ENCODE measurements at places on chromosomes 6 and 20.

DNA sequence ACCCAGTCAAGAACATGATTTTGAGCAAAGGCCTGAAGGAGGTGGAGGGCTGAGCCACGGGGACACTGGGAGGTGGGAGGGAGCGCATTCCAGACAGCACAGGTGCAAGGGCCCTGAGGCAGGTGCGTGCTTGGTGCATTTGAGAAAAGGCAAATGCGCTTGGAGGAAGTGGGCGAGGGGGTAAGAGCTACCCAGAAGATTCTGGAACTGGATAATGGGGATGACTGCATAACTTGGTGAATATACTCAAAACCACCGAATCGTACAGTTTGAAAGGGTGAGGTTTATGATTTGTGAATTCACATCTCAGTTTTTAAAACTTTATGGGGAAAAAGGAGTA lies 9.8 kb downstream of the PREX1 start:
- no peak for DNase-seq

DNA sequence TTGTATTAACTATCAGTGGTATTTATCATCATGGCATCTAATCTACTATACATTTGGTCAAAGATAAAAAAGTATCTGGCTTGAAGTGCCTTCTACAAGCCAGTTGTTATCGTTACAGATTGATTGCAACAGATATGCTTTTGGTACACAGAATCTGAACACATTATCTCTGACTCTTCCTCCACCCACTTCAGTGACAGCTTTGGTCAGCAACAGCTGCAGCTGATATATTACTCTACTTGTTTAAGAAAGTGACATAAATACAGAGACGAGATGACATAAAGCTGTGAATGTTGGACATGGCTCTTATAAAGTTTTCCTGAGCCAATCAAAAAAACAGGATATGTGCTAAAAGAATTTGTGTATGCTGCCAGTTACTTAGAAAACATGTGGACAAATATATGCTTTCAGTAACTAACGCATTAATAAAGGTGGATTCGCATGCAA lies 77.6 kb downstream of the HIVEP2 start:
- no peak for DNase-seq

DNA sequence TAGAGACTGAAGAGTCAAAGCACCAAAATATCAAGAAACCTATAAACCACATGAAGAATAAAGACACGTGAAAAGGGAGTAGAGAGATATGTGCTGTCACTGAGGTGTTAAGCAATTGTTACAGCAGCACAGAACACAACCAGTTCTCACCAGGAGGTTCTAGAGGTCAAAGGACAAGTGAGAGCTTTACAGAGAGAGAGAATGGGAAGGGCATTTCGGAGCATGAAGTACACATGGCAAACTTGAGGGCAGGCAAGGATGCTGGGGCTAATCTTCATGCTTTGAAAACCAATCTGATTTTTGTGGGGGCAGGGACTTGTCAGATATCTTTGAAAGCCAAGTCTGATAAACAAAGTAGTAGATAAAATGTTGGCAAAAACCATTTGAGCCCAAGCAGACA lies 142.3 kb upstream of the NRSN1 start:
- no peak for DNase-seq

- peak; percentile 98 for DNase-seq
These were observed at the start of gene SRXN1 for GRCh38 chr20:653110-653589. SRXN1 (minus strand) TSS chr20:653200; CDS start chr20:653185, 15 bp downstream.

GRCh38 chr20:53510704-53511103 lies 82.9 kb downstream of the ZNF217 start:
- no peak for DNase-seq

DNA sequence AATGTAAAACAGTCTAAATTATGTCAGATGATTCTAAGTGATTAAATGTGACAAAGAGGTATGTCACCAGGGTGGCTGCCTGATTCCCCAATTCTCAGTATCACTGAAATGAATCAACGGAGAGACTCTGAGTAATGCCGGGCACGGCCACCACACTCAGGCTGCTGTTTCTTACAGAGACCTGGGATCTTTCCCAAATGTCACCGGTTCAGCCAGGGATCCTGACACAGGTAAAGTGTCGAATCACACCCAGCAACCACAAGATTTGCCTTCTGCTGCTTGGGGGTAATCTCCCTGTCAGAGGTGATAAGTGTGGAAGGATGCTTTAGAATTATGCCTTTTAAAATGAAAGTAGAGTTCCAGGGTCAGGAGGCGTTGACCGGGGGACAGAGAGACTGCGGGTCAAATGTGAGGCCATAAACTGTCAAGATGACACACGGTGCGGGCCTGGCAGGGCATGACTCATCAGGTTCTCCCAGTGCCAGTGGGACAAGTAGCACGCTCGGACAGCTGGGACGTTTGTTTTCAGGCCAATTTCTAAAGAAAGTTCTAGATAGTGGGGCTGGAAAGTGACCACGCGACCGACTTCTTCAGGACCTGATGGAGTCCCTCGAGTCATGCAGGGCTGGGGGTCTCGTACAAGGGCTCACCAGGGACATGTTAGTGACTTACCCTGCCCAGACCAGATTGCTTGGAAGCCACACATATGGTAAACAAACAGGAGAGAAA lies 48.9 kb downstream of the PRDM1 start:
- DNase-seq, result peak; percentile 69

DNA sequence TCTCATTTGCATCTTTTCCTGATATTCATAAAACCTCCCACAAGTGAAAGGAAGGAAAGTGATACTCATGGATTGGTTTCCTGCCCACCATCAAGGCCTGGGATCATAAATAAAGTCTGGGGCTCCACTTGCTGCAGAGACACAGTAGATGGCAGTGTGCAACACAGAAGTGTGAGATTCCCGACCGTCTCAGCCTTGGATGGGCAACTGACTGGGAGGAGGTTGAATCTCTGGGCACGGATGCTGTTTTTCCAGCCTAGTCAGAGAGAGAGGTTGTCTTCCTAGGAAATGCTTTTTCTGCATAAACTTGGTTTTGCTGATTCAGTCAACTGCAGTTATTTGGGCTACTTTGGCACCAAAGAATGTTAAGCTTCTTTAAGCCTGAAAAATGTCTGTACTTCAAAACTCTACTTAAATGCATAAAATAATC lies 9.9 kb upstream of the RFPL4B start:
- DNase-seq, result peak; percentile 85

- no peak for DNase-seq
These were observed 2.1 kb downstream of the FAM217B start for GRCh38 chr20:59942245-59942644.

DNA sequence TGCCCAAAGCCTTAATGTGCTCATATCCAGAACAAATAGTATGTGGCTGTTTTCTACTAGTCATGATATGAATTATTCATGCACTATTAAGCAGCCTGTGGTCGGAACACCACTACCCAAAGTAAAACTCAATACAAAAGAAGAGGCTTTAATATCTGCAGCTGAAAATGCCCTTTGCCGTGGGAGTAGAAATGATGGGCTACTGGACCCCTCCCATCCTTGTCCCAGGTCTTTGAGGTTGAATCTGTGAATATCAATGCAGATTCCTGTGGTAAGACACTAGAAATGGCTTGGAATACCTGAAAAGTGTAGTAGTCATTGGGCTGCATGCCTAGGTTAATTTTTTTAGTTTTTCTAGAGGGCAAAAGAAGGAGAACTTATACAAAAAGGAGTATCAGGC lies 303.7 kb downstream of the TBC1D7 start:
- DNase-seq, result no peak

- DNase-seq, result no peak
These were observed at the start of gene CPXM1 for GRCh38 chr20:2800521-2801285. CPXM1 (minus strand) TSS chr20:2800627; CDS start chr20:2800572, 55 bp downstream.

DNA sequence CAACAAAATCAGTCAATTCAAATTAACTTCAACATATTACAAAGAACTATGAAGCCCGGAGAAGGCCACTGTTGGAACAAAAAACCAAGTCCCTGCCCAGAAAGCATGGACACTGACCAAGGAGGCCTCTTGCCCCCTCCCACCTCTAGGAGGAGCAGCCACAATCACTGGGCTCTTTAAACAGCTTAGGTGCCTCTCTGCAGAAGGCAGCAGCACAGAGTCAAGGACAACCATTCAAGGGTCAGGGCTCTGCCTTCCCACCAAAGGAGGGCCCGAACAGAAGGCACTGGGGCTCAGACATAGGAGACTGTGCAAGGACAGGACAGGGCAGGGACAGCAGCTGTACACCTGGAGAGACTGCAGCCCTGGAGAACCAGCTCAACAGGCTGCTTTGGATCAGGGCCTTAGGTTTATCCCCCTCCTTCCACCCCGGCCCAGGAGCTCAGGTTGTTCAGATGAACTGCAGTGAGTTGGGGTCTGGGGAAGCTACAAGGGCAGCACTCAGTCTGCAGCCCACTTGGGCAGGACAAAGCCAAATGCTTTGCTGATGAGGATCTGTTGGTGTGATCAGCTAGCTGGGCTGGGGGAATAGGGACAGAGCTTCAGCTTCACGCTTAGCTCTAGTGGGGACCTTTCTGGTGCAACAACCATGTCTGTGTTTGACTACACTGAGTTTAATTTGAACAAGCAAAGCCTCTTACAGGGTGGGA lies 17.8 kb downstream of the TOMM34 start:
- DNase-seq, result no peak

DNA sequence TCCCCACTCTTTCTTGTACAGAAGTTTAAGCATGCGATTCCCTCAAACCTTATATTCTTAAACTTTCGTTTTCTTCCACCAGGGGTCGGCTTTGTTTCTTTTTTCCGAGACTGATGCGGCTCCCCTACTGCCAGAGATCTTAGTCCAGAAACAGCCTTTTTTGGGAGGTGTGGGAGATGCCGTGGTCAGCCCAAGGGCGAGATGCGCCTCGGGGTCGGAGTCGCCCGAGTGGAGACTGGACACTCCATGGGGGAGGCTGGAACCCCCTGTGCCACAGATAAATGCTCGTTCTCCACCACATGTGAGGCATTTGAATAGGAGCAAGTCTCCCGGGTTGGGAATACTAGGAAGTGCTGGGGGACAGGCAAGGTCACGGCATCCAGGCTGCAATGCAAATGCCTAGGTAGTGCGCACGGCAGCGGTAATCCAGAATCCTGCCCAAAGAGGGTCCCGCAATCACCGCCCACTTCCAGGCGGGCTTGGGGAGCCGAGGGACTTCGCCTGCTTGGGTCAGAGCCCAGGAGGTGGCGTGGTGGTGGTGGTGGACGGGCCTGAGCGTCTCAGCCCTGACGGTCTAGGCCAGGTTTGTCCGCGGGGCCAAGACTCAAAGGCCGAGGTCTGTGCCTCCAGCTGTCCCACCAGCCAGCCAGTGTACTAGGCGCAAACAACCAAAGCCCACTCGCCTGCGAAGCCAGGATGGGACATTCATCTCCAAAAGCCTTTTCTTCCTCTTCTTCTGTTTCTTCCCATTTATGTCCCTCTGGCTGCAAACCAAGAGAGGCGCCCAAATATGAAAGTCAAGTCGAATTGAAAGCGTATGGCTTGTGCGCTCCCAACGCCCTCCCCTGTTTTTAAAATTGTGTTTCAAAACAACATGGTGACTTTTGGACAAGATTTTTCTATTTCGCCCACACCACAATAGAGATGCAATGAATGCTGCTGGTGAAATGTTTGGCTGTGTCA lies 39.3 kb upstream of the OSTM1 start:
- peak; percentile 86 for DNase-seq

GRCh38 chr6:143940011-143940597 lies 68.0 kb downstream of the PLAGL1 start:
- DNase-seq, result peak; percentile 59

GRCh38 chr20:51715163-51715855 lies 52.9 kb downstream of the ATP9A start:
- DNase-seq, result no peak

GRCh38 chr6:122116835-122117627 lies 282.4 kb upstream of the HSF2 start:
- DNase-seq, result no peak

DNA sequence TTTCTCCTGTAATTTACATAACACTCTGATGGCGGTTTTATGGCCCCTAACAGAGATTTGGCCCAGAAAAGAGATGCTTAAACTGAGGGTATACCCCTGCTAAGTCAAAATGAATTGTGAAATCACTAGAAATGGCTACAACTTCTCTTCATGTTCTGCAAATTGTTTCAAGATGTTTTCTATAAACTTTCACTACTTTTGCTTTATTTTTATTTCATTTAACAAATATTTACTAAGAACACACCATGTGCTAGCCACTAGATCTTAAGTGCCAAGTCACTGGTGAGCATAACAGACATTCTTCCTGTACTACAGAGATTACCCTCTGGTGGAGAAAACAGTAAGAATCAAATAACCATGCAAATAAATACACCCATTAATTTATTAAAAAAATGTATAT lies 87.6 kb downstream of the KCNQ5 start:
- peak; percentile 13 for DNase-seq

- no peak for DNase-seq
These were observed 110.8 kb upstream of the MLN start for GRCh38 chr6:33914645-33915044.

- no peak for DNase-seq
These were observed 178.4 kb downstream of the MBOAT1 start for GRCh38 chr6:20033697-20034407.

GRCh38 chr6:156955494-156956183 lies 178.5 kb downstream of the ARID1B start:
- DNase-seq, result no peak

DNA sequence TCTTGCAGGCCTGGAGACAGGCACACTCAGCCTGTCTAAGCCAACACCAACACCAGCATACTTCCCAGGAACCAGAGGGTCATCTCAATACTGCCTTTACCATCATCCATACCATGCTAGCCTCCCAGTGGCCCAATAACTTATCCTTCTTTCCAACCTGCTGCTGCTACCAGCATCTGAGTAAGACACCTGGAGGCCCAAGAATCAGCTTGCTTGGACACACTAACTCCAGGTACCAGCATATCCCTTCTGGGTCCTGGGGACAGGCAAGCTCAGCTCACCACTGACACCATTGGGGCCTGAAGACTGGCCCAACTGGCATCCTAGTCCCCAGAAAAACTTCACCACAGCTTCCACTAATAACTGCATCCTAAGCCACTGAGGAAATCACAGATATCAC lies 205.3 kb downstream of the CD109 start:
- DNase-seq, result no peak

DNA sequence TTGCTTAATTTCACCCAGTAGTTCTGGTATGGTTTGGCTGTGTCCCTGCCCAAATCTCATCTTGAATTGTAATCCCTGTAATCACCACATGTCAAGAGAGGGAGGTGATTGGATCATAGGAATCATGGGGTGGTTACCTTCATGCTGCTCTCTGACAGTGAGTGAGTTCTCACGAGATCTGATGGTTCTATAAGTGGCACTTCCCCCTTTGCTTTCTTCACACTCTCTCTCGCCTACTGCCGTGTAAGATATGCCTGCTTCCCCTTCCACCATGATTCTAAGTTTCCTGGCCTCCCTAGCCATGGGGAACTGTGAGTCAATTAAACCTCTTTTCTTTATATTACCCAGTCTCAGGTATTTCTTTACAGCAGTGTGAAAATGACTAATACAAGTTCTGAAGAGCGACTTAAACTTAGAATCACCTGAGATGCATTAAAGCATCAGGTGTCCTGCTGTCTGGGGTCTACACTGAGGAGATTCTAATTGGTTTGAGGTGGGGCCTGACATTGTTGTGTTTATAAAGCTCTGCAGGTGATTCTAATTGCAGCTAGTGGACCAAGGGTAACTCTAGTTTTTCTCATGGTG lies 82.1 kb upstream of the DTNBP1 start:
- DNase-seq, result no peak

DNA sequence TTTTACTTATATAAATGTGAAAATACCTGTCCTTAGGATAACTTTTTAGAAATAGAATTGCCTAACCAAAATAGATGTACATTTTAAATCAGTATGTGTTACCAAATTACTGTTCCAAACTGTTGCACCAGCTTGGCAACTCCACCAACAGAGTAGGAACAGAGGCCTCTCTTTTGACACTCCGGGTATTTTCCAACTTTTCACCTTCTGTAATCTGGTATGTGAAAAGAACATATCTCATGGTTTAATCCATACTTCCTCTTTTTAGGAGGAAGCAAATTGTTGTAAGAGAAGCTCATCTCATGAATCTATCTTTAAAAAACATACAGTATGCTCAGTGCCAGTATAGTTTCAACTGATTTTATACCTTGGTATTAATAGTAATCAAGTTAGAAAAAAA lies 24.9 kb downstream of the RNF144B start:
- DNase-seq, result no peak
